ENCODE measurements at places on chromosomes 6 and 20.

DNA sequence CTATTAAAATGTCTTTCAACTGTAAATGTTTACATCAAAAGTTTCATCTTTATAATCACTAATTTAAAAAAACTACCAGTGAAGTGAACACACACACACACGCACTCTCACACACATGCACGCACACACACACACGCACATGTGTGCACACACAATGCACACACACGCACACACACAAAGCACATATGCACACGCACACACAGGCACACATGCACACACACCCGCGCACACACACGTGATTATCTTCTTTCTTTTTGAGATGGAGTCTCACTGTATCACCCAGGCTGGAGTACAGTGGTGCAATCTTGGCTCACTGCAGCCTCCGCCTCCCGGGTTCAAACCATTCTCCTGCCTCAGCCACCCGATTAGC lies 80.0 kb upstream of the FRMD1 start:
- DNase-seq = peak; percentile 17

DNA sequence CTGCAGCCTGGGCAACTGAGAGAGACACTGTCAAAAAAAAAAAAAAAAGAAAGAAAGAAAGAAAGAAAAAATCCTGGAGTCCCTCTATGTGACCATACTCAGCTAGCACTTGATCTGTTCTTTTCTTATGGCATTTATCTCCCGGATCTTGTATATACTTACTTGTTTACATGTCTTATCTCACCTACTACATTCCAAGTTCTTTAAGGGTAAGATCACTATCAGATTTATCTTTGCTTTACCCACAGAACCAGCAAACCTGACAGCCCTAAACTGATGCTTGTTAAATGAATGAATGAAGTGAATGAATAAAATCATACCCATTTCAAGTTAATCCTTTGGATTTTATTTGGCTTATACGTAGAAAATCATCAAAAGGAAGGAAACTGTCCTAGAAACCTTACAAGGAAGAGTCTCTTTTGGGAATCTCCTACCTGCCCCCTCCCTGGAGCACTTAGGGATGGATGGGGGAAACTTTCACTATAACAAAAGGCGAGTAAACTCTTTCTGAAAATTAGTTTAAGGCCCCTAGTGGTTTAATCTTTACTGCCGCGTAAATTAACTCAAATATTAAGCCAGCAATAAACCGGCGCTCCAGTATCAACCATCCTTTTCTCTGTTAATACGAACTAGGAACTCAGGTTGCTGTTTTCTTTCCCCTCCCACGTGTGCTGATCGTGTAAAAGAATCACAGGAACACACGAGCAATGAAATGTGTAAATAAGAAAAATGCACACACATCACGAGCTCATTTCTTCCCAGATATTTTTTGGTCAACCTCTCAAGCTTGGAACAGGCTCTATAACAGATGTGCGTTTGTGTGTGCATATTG lies 1.3 kb upstream of the UTRN start:
- DNase-seq = no peak

GRCh38 chr6:25629198-25629576 lies 22.8 kb upstream of the SCGN start:
- DNase-seq = no peak

GRCh38 chr20:25250508-25250907 lies 2.6 kb downstream of the PYGB start:
- DNase-seq = no peak
